Dermis blood vessel endothelial cell (primary cell): ENCODE measurements at places on chromosomes 16 and 17. TPM values are rescaled to one million over a fixed set of nuclear protein-coding genes. Genes with fewer than 3 reads are reported as not detected.

GRCh38 chr17:50052822-50053653, 2.9 kb upstream of the ITGA3 start:
- peak; percentile 80 for DNase-seq

IRX3 gene
- 0.88 and 1.0 TPM in 2 replicates for total RNA-seq

DNA sequence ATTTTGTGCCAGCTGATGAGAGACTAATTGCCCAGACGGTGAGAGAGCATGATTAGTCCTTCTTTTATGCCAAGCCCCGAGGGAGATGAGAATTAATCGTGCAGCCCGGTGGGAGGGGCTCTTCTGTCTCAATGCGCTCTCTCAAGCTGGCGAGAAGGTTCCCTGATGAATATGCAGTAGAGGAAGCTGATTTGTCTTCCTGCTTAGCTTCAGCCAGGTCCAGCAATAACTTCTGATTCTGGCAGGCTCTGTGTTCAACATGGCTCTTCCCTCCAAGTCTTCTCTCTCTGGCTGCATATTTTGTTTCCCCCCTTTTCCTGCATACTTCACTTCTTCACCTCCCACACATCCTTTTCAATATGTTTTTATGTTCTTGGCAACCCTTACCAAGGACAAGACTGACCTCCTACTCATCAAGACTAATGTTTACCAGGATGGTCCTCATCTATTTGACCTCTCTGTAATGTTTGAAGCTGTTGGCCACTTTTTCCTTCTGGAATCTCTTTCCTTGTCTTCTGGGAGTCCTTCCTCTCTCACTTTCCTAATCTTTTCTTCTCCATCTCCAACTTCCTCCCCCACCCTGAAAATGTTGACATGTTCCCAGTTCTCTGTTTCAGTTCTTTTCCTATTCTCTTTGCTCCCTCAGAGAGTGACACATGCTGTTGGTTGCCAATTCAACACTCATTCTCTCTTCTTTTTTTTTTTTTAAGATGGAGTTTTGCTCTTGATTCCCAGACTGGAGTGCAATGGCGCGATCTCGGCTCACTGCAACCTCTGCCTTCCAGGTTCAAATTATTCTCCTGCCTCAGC, 33.1 kb downstream of the ARL4D start:
- DNase-seq: peak; percentile 52

- peak; percentile 43 for DNase-seq
These were observed 4.3 kb downstream of the MT1H start for GRCh38 chr16:56673921-56674320.

BCAR1 gene
- total RNA-seq: 141 and 300 TPM in 2 replicates
